ENCODE measurements at places on chromosomes 5 and 9. TPM values are rescaled to one million over a fixed set of nuclear protein-coding genes. Genes with fewer than 3 reads are reported as not detected.

DNA sequence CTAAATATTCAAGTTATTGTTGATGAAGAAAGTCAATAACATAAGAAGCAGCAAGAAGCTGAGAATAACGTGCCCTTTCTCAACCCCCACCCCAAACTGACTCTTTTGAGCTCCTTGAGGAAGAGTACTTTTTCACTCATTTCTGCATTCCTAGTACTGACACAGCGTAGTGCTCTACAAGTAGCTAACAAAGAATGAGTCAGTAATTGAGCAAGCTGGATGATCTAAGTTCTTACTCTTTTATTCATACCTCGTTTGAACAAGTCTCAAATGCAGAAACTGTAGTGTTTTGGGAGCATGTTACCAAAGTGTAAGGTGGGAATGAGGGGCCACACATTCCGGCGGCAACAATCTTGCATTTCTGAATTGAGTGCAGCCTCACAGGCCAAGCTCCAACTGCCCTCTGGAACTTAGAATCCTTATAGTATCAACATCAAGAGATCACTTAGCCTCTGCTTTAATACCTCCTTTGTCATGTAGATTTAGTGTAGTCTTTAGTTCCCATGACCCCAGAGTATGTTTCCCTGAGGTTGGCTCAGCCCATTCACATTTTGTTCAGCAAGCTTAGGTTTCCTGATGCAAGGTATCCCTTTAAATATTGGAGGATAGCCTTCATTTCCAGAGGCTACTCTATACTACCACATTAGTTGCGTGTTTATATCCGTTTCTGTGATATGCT lies 152.0 kb downstream of the PRR16 start:
- no peaks in the 10 kb centered on the region for H3K36me3 ChIP-seq
- H3K4me3 ChIP-seq = no peak overlapping the region
- H3K27ac ChIP-seq = no peak overlapping the region
- DNase-seq = no peak
- H3K4me1 ChIP-seq = no peaks in the 10 kb centered on the region

DNA sequence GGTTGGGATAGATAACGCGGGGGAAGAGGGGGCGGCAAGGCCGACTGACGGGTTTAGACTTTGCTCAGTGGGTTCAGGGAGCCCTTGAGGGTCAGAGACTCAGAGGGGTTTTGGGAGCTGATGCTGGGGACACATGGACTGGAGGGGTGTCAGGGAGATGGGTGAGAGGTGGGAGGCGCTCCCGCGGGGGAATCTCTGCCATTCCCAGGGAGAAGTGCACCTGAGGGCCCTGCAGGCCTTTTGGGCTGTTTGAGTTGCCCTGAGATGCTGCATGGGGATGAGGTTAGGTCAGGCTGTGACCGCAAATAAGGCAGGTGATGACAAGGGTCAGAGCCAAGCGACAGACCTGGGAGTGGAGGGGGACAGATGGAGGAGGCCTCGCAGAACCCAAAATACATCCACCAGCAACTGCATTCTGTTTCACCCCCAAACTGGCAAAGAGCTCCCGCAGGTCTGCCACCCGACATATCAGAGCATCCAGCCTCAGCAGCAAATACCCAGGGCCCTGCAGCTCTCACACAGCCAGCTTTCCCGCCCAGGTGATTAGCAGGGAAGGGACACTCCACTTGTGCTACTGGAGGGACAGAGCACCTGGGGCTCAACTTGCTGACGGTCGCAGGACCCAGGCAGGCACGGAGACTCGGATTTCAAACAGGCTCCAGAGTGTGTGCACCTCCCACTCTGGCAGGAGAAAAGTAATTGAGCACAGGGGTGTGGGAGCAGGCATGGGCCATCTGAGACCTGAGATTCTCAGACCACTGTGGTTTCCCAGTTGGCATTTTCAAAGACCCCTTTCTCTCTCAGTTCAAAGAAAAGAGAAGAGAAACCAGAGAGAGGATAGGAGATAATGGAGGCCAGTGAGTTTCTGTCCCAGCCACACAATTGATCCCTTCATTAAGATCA lies 26.4 kb downstream of the TMOD1 start:
- H3K36me3 ChIP-seq = no peaks in the 10 kb centered on the region
- DNase-seq = peak; percentile 63
- 0 out of 2 replicates have a peak overlapping the region, but pooled peaks have one; percentile 8 for H3K4me3 ChIP-seq
- H3K4me1 ChIP-seq = peaks cover 22% of the 10 kb centered on the region
- H3K27me3 ChIP-seq = no peaks in the 10 kb centered on the region
- peak overlapping the region; percentile 77 for H3K27ac ChIP-seq

Gene TSLP
- total RNA-seq = 1.9 TPM

Gene ZNF367
- 8.2 TPM for total RNA-seq

GRCh38 chr5:151465476-151465875 lies 18.1 kb downstream of the SLC36A1 start:
- H3K4me3 ChIP-seq = no peak overlapping the region
- no peak for DNase-seq
- H3K4me1 ChIP-seq = no peaks in the 10 kb centered on the region
- no peak overlapping the region for H3K27ac ChIP-seq
- H3K36me3 ChIP-seq = no peaks in the 10 kb centered on the region
- H3K27me3 ChIP-seq = no peaks in the 10 kb centered on the region

Measured in H1 (cell line).